H9 (cell line): ENCODE measurements at places on chromosomes 1 and 21.

- DNase-seq, result no peak
Measured at GRCh38 chr1:176866011-176866714, 298.3 kb downstream of the ASTN1 start.

- DNase-seq, result no peak
Measured at GRCh38 chr21:41304068-41304720, 12.4 kb upstream of the FAM3B start.

DNA sequence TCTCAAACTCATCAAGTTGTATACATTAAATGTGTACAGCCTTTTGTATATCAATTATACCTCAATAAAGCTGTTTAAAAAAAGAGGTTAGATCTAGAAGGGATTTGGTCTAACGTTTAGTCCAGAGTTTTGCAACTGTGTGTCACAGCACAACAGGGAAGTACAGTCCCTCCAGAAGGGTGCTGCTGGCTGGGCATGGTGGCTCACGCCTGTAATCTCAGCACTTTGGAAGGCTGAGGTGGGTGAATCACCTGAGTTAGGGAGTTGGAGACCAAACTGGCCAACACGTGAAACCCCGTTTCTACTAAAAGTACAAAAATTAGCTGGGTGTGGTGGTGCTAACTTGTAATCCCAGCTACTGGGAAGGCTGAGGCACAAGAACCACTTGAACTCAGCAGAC lies 78.3 kb upstream of the HAO2 start:
- DNase-seq, result no peak

DNA sequence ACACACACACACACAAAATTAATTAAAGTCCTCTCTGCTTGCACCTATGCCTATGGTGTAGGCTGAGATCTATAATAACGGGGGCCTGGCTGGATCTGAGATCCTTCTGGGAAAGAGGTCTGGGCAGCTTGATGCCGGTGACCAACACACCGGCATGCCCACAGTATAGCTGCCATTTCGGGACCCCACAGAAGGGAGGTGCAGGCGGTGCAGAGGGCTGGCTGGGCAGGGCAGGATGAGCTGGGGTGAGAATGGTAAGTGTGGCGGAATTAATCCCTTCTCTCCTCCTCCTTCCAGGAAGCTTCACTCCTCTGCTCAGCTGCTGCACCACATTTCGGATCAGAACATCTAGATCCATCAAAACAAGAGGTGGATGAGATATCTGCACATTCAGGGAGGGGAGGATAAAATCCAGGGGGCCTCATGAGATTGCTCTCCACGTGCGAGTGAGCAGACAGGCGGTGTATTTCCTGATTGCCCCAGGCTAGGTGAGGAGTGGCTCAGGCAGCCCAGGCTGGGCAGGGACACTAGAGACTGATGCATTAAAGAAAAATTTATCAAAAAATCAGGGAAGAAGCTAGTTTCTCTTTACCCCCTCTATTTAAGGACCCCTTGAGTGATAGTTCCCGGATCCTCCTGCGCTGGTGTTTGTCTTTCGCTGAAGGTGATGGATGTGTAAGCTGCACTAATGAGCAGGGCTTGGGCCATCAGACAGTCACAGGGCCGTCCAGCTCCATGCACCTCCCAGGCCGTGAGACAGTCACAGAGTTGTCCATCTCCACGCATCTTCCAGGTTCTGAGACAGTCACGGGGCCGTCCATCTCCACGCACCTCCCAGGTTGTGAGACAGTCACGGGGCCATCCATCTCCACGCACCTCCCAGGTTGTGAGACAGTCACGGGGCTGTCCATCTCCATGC lies 449.9 kb downstream of the PTPRU start:
- peak; percentile 17 for DNase-seq

DNA sequence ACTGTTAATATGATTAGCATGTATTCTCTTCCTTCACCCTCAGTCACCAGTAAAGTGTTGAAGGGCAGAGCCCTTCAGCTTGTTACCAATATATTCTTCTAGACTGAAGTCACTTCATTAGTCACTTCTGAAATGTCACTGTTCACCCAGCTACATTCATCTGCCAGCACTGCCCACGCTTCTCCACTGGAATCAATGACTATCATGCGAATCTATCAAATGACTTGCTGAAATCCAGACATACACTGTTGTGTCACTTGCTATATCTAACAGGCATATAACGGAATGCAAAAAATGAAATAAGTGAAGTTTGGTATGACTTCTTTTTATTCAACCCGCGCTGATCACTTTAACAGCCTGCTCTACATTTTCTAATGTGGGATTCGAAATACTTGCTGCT lies 16.1 kb downstream of the FH start:
- no peak for DNase-seq

- no peak for DNase-seq
Measured at GRCh38 chr1:110220324-110220723, 10.2 kb downstream of the KCNC4 start.

- DNase-seq, result no peak
Measured at GRCh38 chr1:37073854-37074379, 39.6 kb upstream of the GRIK3 start.

GRCh38 chr1:199490769-199491527 lies 536.6 kb upstream of the NR5A2 start:
- no peak for DNase-seq

DNA sequence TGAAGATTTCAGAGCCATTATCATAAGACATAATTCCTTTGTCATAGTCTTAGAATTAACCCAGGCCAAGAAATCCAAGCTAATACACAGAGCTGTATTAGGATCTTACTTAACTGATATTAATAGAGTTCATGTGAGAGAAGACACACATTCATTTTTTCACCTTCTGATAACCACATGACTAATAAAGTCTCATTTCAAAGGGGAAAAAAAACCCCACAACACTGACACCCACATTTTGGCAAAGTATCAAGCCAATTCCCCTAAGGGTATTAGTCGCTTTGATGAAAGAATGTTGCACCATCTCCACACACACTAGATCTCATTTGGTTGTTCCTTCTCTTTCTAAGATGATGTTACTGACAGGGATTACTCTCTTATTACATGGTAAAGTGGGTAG lies 344.4 kb upstream of the ESRRG start:
- DNase-seq, result no peak

DNA sequence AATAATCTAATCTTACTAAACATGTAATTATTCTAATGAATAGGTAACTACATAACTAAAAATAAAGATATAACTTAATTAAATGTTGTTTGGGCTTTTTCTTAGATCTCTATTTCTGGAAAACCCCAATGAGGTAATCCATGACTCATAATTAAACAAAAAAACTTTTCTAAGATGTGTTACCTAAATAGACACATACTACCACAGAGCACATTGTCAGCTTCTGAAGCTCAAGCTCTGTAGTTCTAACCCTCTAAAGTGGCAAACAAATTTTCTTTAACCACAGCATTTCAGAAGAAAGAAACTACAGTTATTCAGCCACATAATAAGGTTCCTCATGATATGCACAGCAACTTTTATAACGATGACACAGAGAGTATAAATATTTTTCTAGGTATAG lies 4.2 kb downstream of the OR6K3 start:
- no peak for DNase-seq

GRCh38 chr21:44684483-44684882 lies 2.5 kb upstream of the KRTAP12-1 start:
- DNase-seq, result peak; percentile 12

DNA sequence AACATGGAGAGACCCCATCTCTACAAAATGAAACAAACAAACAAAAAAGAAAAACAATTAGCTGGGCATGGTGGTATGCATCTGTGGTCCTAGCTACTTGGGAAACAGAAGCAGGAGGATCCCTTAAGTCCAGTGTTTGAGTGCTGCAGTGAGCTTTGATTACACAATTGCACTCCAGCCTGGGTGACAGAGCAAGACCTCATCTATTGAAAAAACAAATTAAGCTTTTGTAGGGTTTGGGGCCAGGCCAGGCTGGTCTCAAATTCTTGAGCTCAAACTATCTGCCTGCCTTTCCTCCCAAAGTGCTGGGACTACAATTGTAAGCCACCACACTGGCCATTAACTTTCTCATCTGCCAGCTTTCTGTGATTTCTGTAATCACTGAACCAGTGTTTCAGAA lies 27.2 kb downstream of the NIPAL3 start:
- no peak for DNase-seq

DNA sequence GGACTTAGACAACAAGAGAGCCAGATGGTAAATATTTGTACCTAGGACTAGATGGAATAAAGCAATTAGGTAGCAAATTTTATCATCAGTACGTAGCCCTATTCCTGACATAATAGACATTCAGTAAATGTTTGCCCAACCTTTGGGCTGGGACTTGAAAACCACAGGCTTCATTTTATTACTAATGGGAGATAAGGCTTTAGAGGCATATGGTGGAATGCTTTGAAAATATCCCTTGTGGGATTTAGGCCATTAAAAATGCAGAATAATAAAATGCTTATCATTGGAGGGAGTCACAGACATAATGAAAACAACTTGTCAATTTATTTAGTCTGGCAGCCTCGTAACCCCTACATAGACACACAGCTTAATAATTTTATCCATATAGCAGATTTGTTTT lies 296.1 kb upstream of the SPAG17 start:
- no peak for DNase-seq

DNA sequence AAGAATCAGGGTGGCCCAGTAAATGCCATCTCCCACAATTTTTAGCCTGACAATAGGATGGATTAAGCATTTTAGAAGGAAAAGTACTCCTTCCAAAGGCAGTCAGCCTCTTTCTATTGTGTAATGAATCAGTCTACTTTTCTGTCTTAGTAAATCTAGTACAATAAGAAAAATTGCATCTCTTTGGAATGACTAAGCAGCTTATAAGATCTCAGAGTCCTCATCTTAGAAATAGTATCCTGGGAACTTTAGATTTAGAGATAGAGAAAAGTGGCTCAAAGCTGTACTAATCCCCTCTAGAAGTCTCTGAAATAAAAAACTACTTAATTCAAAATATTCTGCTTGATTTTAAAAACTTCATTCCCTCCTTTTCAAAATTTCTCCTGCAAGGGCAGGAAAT lies 81.4 kb downstream of the SLC44A5 start:
- DNase-seq, result no peak

GRCh38 chr1:29679316-29679715 lies 443.0 kb downstream of the PTPRU start:
- peak; percentile 8 for DNase-seq

DNA sequence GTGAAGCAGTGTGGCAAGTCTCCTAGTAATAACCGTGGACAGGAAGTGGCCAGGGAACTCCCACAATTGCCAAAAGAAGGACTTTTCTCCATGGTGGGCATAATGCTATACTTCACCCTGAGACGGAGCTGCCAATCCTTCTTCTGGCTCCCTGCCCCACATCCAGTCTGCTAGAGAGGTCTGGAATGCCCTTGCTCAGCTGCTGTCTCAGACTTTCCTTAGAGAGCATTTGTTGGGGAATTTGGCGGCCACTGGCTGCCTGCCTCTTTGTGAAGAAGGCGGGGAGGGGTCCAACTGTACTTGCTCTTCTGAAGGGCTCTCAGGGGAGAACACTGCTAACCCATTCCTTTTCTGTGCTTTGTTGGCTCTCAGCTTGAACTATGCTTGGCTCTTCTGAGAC lies 123.7 kb upstream of the EDN2 start:
- DNase-seq, result no peak

GRCh38 chr1:208917281-208917680 lies 666.2 kb upstream of the CAMK1G start:
- no peak for DNase-seq

DNA sequence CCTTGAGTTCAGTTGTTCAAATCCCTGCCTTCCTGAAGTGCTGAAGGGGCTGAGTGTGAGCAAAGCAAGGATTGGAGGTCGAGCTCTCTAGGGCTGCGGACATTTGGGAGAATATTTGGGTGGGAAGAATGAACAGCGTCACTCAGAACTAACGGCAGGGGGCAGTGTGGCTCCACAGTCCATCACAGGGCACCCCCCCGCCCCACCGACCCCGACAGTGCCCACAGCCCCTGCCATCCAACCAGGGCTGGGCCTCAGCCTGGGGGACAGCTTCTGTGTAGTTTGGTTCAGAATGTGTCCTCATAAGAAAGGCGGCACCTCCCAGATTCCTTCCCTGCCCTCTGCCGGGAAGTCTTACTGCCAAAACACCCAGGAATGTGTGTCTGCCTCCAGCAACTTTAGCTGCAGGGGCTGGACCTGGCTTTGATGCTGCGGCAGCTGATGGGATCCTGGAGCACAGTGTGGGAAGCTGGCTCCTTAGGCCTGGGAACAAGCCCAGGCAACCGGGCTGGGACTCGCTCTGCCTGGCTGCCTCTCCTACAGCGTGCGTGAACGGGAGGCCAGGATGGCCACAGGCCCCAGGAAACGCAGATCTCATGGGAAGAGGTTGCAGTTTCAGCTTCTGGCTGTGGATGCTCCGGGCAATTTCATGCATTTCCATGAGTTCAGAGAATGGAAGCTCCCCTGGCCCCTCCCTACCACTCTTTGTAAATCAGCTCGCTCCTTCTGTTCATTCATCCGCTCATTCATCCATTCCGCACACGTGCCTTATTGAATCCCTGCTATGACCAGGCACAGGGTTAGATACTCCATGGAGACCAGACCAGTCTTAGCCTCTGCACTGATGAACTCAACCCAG lies 104.9 kb upstream of the TMPRSS2 start:
- DNase-seq, result peak; percentile 77

- no peak for DNase-seq
Measured at GRCh38 chr1:82388679-82389078, 587.9 kb downstream of the ADGRL2 start.

- no peak for DNase-seq
Measured at GRCh38 chr1:54402896-54403295, 3.3 kb downstream of the SSBP3 start.

GRCh38 chr1:201928266-201928665 lies 18.1 kb downstream of the LMOD1 start:
- DNase-seq, result no peak

DNA sequence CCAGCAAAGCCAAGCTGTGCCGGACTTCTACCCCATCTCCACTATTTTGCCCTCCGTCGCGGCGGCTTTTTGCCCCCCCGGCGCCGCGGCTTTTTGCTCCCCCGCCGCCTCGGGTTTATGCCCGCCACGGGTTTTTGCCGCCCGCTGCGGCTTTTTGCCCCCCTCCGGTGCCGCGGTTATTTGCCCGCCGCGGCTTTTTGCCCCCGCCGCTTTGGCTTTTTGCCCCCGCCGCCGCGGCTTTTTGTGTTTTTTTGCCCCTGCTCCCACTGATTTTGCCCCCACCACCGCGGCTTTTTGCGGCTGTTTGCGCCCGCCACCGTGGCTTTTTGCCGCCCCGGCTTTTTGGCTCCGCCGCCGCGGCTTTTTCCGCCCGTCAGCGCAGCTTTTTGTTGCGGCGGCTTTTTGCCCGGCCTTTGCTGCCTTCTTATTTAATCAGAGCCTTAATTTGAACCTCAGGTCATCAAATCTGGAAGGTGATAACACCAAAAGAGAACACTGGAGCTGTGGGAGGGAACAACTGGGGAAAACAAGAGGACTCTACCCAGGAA lies 106.0 kb downstream of the TPTE start:
- no peak for DNase-seq

- no peak for DNase-seq
Measured at GRCh38 chr1:246734866-246735265, 10.7 kb downstream of the SCCPDH start.

GRCh38 chr21:37468909-37469308 lies 102.3 kb downstream of the DYRK1A start:
- DNase-seq, result no peak

DNA sequence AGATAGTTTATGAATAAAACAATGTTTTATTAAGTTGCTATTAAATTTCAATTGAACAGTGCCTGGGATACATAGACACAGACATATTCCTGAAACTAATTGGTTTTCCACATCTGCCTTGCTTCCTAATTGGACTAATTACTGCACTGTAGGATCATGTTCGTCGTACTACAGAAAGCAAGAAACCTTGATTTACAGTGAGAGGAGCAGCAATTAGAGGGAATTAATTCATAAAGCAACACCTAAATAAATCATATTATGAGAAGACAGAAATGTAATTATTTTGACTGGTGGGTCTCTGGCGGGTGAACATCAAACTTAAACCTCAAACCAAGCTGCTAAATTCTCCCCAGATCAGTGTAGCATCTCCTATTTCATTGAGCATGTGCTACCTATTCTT lies 124.6 kb upstream of the CAMK1G start:
- DNase-seq, result no peak
